ENCODE measurements at places on chromosomes 16 and 17.

GRCh38 chr16:12896562-12896961 is 4.8 kb upstream of the SHISA9 start:
- no peak for DNase-seq

- DNase-seq, result no peak
These were observed 92.5 kb upstream of the HAS3 start for GRCh38 chr16:69012906-69013305.

DNA sequence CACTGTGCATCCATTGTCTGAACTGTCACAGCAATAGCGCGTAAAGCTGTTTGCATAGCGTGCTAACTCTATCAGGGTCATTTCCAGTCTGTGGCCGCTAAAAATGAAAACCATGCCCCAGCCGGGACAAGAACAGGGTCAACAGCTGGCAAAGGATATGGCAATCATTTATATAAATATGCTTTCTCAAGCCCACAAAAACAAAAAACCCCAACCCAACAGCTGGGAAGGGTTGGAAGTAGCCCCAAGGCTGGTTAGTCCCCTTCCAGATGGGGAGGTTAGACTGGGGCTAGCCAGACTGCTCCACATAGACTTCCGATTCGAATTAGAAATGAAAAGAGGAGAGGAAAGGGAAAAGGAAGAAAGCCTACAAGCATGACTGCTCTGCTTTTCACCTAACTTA is 203.3 kb upstream of the TBX2 start:
- no peak for DNase-seq

DNA sequence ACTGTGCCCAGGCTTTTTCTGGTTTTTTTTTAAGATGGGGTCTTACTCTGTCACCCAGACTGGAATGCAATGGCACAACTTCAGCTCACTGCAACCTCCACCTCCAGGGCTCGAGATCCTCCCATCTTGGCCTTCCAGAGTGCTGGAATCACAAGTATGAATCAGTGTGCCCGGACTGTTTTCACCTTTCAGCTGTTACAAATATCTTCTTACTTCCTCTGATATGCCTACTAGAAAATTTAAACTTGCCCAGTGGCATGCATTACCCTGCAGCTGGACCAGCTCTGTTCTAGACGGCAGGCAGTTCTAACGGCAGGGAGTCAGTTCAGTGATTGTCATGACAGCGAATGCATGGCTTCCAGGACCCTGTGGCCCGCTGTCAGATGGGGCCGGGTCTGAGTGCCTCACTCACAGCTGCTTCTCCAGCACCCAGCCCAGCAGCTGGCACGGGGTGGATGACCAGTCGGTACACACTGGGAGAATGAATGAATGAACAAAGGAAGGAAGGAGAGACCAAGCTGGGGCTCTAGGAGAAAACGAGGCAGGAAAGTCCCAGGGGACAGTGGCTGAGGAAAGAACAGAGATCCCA is 28.0 kb upstream of the LITAF start:
- DNase-seq, result peak; percentile 71

DNA sequence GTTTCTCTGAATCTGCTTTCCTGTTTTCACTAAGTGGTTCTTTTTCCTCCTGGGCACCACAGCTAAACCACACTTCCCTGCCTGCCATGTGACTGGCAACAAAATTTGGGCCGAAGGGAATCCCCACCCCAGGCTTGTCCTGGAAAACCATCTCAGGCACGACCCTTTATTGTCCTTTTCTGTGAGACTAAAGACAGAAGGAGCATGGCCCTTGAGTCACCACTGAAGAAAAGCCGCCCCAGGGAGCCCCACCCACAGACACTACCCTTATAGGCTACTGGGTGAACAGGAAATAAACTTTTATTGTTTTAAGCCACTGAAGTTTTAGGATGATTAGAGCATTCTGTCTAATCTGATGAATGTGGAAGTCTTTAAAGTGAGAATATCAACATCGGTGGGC is 88.6 kb upstream of the BRD7 start:
- no peak for DNase-seq

DNA sequence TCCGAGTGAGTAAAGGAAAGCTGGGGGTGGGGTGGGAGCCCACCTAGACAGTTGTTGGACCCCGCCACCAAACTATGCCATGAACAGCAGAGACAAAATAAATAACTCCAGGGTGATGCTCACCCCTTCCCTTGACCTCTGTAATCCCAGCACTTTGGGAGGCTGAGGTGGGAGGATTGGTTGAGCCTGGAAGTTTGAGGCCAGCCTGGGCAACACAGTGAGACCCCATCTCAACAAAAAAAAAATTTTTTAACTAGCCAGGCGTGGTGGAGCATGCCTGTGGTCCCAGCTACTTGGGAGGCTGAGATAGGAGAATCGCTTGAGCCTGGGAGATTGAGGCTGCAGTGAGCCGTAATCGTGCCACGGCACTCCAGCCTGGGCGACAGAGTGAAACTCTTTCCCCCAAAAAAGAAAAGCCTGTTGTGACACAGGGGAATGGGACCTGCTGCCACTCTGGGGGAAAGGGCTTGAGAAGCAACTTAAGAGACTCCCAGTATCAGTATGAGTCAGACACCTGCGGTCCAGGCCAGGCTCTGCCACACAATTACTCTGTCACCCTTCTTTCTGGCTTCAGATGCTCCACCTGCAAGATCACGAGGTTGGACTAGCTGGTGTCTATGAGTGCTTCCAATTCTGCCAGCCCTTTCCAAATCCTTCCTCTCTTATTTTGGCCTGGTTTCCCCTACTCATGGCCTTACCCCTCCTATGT is 5.0 kb downstream of the SGCA start:
- DNase-seq, result no peak

- no peak for DNase-seq
These were observed 89.6 kb downstream of the CACNG3 start for GRCh38 chr16:24345704-24346103.

GRCh38 chr16:87721622-87722585 is 43.9 kb downstream of the KLHDC4 start:
- no peak for DNase-seq

DNA sequence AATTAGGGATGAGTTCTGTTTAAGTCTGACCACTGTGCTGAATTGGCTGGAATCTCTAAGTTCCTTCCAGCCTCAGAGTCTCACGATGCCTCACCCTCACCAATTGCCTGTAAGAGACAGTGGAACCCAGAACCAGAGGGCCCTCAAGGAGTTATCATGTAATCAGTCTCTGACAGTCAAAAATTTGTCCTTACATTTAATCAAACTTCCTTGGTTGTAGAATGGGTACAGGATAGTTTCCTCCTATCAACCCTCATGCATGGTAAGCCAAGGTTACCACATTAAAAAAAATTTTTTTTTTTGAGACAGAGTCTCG is 83.2 kb downstream of the CDK5R1 start:
- DNase-seq, result no peak
